ENCODE measurements at places on chromosomes 3 and 15.

DNA sequence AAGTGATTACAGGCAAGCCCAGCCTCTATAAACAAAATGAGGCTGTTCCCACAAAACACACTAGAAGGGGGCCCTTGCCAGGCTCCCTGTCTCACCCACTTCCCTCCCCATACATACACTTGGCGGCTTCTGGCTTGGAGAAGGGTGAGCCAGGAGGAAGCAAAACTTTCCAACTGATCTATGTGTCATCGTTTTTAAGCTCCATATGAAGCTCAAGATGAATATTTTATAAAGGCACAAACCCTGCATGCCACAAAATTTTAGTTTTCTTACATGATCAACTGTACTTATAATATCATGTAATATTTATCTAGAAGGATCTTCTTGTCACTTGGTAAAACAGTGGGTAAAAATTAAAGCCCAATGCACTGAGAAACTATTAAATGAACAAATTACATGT lies 80.8 kb upstream of the TJP1 start:
- H3K27ac ChIP-seq: no peak overlapping the region
- H3K36me3 ChIP-seq: no peaks in the 10 kb centered on the region
- no peak for DNase-seq
- no peak overlapping the region for H3K4me3 ChIP-seq
- no peaks in the 10 kb centered on the region for H3K27me3 ChIP-seq

- H3K27ac ChIP-seq: no peak overlapping the region
- H3K4me3 ChIP-seq: no peak overlapping the region
- no peaks in the 10 kb centered on the region for H3K36me3 ChIP-seq
- no peak for DNase-seq
- H3K4me1 ChIP-seq: no peaks in the 10 kb centered on the region
Measured at GRCh38 chr15:57662091-57662744, 44.3 kb upstream of the POLR2M start.

DNA sequence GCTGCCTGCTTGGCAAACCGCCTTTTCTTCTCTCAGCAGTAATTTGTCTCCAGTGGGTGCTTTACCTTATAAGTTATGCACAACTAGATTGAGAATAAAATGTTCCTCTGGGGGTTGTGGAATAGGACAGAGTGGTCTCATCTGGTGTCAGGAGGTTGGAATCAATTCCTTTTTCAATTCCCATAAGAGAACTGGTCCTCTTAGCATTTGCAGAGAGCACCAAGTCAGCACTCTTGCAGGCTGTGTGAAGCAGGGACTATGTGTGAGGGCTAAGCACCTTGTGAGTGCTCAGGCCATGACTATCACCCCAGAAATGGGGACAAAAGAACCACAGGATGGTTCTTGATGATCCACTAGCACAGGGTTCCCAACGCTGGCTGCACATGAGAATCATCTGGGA lies 163.6 kb upstream of the UMPS start:
- H3K27ac ChIP-seq: no peak overlapping the region
- H3K27me3 ChIP-seq: no peaks in the 10 kb centered on the region
- H3K4me1 ChIP-seq: no peaks in the 10 kb centered on the region
- no peak overlapping the region for H3K4me3 ChIP-seq

- no peak for DNase-seq
- no peaks in the 10 kb centered on the region for H3K4me1 ChIP-seq
- no peak overlapping the region for H3K27ac ChIP-seq
- no peaks in the 10 kb centered on the region for H3K36me3 ChIP-seq
- H3K4me3 ChIP-seq: no peak overlapping the region
Measured at GRCh38 chr3:18529631-18530030, 104.5 kb upstream of the SATB1 start.
